ENCODE measurements at places on chromosomes 6 and 20.
A peak's percentile ranks its signal among the peaks of the same experiment; 100 is the strongest.

GRCh38 chr20:46649650-46649949 lies 1.7 kb downstream of the SLC13A3 start:
- DNase-seq, result no peak

DNA sequence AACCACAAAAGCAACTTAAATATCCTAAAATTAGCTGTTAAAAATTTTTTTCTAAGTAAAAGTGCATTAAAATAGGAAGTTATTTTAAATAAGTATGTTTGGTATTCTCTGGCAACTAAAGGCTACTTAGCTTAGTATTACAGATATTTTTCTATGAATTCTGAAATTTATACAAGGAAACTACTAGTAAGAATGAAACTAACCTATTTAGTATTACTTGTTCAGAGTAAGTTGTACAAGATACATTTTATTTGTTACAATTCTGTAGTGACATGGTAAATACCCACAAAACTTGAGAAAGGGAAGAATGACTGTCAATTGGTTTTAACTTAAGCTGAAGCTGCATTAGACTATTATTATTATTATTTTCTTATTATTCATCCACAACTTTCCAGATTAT lies 6.5 kb downstream of the PHIP start:
- no peak for DNase-seq

- DNase-seq, result no peak
These were observed 204.5 kb upstream of the TAB2 start for GRCh38 chr6:149112976-149113375.

- peak; percentile 31 for DNase-seq
These were observed 1.1 kb downstream of the MGME1 start for GRCh38 chr20:17969884-17970409.

- DNase-seq, result peak; percentile 14
These were observed 11.5 kb downstream of the GNL1 start for GRCh38 chr6:30544666-30545272.

- no peak for DNase-seq
These were observed 35.7 kb downstream of the RIN2 start for GRCh38 chr20:19793716-19794115.

DNA sequence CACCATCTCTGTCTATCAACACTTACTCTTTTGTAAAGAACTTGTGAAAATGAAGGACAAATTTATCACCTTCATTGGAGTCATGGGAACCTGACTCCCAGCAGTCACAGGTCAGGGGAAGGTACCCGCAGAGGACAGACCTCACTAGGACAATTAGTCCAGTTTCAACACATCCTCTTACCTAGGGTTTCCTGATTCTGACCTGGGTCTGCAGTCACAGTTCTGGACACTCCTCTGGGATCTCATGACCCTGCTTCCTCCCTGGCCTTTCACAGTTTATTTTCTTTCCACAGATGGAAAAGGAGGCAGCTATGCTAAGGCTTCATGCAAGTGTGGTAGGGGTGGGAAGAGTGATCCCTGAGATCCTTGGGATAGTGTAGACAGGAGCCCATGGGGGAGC lies 15.7 kb downstream of the HLA-A start:
- DNase-seq, result no peak

DNA sequence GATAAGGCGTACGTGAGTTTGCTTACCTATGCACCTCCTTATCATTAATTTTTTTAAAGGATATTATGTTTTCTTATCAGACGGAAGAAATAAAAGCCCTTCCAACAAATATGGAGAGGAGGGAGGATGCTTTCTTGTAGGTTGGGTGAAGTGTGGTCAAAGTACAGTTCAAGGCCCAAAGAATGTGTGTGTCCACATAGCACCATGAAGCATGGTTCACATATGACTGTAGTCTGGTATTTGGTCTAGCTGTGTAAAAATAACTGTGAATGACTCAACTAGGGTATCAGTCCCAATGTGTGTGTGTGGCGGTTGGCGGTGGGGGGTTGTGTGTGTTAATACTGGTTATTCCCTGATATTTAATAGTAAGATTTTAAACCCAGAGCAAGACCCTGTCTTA lies 212.7 kb downstream of the TMEM242 start:
- DNase-seq, result no peak

GRCh38 chr6:68760485-68760884 lies 125.4 kb downstream of the ADGRB3 start:
- DNase-seq, result no peak

- DNase-seq, result no peak
These were observed 18.5 kb downstream of the DST start for GRCh38 chr6:56624046-56624727.

- DNase-seq, result no peak
These were observed 175.0 kb downstream of the PHACTR1 start for GRCh38 chr6:12891595-12891994.

- no peak for DNase-seq
These were observed 17.1 kb upstream of the CALHM6 start for GRCh38 chr6:116444092-116444491.

GRCh38 chr20:15257569-15257870 lies 920.1 kb upstream of the FLRT3 start:
- DNase-seq, result no peak

- DNase-seq, result no peak
These were observed 35.1 kb downstream of the PM20D2 start for GRCh38 chr6:89180971-89181370.

- no peak for DNase-seq
These were observed 64.3 kb downstream of the TTI1 start for GRCh38 chr20:37968841-37969401.

- no peak for DNase-seq
These were observed 216.5 kb downstream of the PTPRK start for GRCh38 chr6:128303870-128304269.

DNA sequence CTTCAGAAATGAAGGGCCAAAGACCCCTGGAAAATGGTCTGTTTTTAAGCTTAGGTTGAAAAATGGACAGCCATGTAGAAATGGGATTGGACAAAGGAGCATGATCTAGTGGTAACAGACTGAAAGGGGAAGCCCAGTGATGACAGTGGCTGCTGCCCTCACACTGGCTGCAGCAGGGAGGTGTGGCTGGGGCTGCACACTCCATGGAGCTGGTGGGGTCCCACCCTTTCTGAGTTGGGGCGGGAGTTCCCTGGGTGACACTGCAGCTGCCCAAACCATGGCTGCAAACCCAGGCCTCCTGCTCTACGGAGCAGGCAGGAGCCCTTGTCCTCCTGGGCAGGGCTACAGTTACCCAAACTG lies 8.5 kb upstream of the PACSIN1 start:
- DNase-seq, result no peak

GRCh38 chr6:113457198-113457597 lies 399.9 kb upstream of the MARCKS start:
- no peak for DNase-seq

DNA sequence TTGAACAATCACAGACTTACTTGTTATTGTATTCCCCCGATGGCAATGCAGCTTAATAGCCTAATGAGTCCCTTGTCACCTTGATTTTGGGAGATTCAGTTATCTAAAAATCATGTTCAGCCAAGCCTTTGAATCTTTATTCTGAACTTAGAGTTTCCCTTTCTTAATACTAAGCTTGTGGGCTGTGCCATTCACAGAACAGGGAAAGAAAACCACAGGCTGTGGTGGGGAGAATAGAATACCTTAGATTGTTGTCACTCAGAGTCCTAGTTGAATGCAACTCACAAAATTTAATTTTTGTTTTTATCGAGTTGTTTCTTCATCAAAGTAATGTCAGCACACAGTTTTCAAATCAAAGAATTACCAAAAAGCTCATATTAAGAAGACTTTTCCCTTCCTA lies 37.4 kb downstream of the RFPL4B start:
- no peak for DNase-seq

DNA sequence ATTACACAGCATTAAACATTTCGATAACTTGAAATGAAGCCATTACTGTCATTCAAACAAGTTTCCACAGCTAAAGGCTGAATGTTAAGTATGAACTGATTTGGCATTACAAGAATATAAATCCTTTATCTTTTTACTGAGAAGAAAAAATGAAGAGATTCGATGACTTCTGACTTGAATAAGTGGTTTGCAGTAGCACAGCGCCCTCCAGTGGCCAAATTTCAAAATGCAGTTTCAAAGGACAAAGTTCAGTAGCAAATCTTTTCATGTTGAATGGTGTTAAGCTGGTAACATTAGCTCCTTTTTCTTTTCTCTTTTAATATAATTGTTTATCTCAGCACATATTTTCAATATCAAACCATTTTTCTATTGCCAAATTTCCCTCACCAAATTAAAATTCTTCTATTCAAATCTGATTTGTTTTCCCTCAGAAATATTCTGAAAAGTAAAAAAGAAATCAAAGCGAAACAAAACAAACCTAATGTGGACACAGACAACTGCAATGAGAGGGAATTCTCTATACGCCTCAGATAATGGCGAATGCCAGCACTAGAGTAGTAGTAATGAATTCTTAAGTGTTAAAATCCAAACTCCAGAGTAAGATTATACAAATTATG lies 145.7 kb downstream of the BTBD9 start:
- DNase-seq, result peak; percentile 76
